ENCODE measurements at places on chromosomes 1 and 21.

- no peak for DNase-seq
Measured at GRCh38 chr1:32960819-32961355, 3.7 kb downstream of the RNF19B start.

- DNase-seq = no peak
Measured at GRCh38 chr1:64223329-64224151, 20.1 kb downstream of the UBE2U start.

GRCh38 chr1:83901547-83902155, 97.3 kb downstream of the TTLL7 start:
- DNase-seq = no peak

DNA sequence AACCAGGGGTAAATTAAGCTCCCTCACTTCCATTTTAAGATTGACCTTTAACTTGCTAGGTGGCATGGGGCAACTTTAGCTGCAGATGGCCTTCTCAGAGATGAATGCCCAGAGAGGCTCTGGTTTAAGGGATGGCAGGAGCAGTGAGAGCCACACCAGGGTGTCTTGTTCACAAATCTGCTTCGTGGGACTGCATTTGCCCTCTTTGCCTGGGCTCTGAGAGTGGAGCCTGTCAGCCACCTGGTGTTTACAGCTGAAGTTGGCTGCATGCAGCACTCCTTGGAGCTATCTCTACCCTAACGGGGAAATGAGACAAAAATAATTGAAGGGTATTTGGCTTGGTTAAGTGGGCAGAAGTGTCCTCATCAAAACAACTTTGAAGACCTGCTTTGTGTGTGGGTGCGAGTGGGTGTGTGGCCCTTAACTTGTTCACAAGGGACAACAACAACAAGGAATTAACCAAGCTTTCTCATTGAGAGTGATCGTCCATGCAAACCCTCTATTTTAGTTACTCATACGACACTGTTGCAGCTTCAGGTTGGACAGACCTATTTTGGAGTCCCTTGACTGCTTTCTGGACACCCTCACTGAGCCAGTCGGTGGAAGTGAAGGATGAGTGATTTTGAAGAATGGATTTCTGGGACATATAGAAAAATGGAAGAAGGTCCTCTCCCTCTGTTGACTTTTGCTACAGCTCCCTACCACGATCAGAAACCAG, 29.8 kb downstream of the PGM1 start:
- DNase-seq = no peak

DNA sequence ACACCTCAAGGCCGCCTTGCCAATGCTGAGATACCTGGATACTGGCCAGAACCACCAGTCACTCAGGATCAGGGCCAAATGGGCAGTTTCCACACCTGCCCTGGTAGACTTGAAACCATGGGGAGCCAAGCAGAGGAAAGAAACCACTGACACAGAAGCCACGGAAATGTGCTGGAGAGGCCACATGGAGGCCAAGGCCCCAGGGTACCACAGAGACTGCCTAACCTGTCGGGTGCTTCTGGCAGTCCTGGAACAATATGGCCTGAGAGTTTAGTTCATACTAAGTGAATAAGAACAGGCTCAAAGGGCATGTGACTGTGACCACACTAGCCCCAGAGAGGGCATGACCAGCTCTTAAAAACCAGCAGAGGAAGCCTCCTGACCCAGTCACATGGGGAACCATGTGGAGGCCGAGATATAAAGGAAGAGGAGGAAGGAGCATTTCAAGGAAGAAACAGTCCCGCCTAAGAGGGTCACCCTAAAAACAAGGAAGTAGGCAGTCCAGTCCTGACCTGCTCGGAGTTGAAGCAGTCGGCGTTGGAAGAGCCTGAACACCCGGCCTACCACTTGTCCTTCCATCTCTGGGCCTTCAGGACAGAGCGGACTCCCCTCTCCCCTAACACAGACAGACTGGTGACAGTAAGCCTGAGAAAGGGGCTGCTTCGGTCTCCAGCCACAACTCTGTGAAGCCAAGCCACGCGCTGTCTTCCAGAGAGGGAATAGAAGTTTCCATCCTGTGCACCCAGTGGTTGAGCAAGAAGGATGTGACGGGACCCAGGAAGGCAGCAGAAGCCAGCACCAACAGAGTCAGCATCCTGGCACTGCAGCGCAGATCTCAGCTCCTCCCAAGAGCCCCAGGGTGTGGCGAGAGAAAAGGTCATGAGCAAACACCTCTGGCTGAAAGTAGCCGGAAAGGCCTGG, at the start of gene DENND2D:
TSS of gene DENND2D (minus strand) at position 766 of the 921 bp plus-strand sequence. CDS start at position 579, 187 bp downstream.
- DNase-seq = no peak

GRCh38 chr21:45598109-45598508, 45.4 kb upstream of the PCBP3 start:
- no peak for DNase-seq

DNA sequence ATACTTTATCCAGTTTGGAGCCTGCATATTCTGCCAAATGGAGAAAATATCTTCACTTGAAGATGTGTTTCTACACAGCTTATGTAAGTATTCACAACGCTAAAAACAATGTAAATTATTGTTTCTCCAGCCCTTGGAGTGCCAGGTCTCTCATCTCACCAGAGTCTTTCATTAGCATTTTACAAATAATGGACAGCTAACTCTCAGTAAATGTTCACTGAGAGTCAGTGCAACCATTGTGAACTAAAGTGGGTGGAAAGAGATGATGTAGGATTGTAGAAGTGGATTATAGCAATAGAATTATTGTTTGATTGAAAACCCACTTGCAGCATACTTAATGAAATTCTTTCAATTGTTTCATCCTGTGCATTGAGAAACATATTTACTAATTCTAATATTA, 8.3 kb upstream of the FAM177B start:
- no peak for DNase-seq

- no peak for DNase-seq
Measured at GRCh38 chr1:183394435-183394834, 23.7 kb downstream of the NMNAT2 start.

DNA sequence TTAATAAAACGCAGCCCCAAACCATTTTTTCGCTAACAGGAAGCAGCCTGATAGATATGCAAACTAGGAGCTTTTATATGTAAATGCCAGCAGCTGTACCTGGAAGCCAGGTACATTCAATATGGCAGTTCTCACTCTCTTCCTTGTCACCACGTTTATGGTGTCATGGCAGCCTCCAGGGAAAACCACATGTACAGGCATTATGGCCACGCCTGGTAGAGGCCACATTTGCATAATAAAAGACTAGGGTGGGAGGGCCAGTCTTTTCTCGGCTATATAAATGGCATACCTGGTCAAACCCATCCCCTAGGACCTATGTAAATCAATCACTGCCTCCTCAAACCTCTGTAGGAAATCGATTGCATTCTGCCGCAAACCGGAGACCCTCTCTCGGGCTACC, 247.5 kb downstream of the NEGR1 start:
- DNase-seq = no peak

DNA sequence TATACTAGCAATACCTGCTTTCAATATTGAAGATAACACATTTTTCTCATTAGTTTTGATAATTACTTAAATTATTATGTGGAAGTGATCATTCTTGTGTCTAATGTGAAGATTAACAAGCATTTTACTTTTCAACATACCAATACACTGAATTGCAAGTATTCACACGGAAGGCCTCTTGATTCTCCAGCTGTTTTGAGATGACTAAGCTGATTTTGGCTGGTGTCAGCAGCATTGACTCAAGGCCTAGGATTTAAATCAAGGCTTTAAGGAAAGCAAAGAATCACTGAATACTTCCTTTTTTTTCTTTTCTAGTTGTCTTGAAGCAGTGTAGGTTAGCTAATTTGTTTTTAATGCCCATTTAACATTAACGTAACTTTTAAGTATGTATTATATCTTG, 373.7 kb downstream of the SRGAP2C start:
- DNase-seq = no peak

DNA sequence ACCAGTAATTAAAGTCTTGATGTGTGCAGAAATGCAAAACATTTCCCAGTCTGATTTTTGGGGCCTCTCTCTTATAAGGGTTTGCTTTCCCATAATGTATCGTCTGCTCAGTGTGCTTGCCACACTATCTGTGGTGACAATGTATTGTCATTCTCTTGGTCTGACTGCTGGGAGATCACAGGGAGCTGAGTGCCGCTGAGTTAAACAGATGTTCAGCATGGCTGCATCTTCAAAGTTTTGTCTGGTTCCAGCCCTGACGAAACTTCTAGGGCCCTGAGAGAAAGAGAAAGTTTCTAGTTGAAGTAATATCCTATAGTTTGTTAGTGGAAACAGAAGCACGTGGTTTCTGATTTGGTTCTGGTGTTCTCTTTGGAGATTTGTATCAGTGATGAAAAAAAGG, 42.6 kb downstream of the DNM3 start:
- no peak for DNase-seq

DNA sequence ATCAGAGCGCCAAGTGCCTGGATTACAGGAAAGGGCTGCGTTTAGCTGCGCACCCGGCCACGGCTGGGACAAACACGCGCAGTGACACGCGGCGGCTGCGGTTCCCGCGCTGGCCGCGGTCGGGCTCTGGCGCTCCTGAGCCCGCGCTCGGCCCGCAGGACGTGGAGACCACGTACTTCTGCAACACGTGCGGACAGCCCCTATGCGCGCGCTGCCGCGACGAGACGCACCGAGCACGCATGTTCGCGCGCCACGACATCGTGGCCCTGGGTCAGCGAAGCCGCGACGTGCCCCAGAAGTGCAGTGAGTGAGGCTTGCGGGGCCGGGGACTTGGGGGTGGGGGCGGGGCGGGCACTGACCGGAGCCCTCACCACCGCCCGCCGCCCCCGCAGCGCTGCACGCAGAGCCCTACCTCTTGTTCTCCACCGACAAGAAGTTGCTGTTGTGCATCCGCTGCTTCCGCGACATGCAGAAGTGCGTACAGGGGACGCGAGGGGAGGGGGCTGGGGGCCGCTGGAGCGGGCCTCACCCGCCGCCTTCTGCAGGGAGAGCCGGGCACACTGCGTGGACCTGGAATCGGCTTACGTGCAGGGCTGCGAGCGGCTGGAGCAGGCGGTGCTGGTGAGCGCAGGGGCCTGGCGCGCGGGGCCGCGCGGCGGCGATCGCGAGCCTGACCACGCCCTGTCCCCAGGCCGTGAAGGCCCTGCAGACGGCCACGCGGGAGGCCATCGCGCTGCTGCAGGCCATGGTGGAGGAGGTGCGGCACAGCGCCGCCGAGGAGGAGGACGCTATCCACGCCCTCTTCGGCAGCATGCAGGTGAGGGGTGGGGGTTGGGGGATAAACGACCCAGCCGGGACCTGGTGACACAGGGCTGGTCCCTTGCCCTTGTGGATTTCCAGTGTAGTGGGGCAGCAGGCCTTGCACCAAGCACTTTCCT, 3.1 kb downstream of the RNF207 start:
- DNase-seq = no peak

- peak; percentile 7 for DNase-seq
Measured at GRCh38 chr1:30191154-30191702, 532.2 kb downstream of the MATN1 start.

GRCh38 chr1:2044510-2045319, 5.5 kb upstream of the PRKCZ start:
- peak; percentile 80 for DNase-seq

DNA sequence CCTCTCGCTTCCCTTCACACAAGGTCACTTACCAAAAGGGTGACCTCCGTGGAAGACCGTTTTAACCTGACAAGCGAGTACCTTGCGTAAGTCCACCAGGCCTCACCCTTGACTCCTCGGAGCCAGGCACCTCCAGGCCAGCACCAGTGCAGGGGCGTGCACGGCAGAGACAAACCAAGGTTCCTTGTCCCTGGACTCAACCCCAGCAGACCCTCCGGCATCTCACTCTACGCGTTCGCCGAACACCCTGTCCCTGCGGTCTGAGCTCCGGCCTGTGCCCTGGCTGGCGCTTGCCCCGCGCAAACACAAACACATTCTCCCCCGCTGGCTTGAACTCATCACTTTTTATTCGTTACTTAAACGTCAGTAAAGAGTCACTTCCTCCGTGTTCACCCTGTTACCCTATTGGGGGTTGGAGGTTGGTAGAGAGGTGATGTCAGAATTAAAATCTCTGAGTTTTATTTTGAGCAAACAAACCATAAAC, 4.5 kb downstream of the TBX15 start:
- no peak for DNase-seq

- DNase-seq = no peak
Measured at GRCh38 chr1:35097224-35097623, 18.0 kb downstream of the ZMYM1 start.

DNA sequence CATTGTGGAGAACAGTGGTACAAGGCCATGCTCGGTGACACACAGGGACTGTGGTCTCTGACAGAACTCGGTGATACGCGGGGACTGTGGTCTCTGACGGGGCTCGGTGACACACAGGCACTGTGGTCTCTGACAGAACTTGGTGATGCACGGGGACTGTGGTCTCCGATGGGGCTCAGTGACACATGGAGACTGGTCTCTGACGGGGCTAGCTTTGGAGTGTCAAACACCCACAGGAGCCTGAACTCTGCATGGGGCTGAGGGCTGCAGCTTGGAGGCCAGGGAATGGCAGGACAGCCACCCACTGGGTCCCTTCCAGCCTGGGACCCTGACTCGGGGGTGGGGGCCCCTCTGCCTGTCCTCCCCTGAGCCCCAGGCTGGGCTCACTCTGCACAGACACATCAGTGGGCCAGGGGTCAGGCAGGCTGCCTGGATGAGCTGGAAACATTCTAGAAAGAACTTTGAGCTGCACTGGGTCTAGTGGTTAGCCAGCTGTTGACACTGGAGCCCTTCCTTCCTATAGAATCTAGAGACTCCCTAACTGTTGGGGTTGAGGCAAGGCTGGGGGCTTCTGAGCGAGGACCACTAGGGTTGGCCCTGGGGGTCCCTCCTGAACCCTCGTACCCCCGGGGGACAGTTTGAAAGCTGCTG, 49.8 kb downstream of the DISP3 start:
- no peak for DNase-seq

- no peak for DNase-seq
Measured at GRCh38 chr1:60031146-60031545, 42.4 kb downstream of the C1orf87 start.

- DNase-seq = no peak
Measured at GRCh38 chr1:215292932-215293331, 210.4 kb downstream of the KCNK2 start.

- DNase-seq = peak; percentile 57
Measured at GRCh38 chr1:145720878-145721671, 1.8 kb downstream of the CD160 start.

DNA sequence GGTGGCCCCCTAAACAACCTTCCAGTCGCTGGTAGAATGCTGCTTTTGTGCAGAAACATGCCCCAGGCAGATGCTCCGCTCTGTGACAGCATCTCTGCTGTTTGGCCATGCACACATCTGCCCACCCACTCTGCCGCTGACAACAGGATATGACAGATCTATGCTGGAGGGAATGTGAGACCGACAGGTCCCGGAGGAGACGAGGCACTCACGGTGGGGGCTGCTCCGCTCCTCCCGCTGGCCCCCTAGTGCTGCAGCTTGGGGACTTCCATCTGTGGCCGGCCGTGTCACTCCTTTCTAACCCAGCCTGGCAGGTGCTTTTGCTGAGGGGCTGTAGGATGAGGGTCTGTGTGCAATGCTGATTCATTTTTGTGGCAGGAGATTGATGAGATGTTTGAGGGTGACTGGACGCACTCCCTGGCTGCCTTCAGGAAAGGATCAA, 49.1 kb upstream of the DMRTB1 start:
- no peak for DNase-seq
